Ovary (tissue), 10 donors: ENCODE measurements at places on chromosomes 3 and 15. TPM values are rescaled to one million over a fixed set of nuclear protein-coding genes. Genes with fewer than 3 reads are reported as not detected.

- H3K4me1 ChIP-seq: peaks cover 20% of the 10 kb centered on the region
- H3K27ac ChIP-seq: no peak overlapping the region
- H3K36me3 ChIP-seq: no peaks in the 10 kb centered on the region
- DNase-seq: no peak
These were observed 64.0 kb upstream of the VILL start for GRCh38 chr3:37926611-37927010.

DNA sequence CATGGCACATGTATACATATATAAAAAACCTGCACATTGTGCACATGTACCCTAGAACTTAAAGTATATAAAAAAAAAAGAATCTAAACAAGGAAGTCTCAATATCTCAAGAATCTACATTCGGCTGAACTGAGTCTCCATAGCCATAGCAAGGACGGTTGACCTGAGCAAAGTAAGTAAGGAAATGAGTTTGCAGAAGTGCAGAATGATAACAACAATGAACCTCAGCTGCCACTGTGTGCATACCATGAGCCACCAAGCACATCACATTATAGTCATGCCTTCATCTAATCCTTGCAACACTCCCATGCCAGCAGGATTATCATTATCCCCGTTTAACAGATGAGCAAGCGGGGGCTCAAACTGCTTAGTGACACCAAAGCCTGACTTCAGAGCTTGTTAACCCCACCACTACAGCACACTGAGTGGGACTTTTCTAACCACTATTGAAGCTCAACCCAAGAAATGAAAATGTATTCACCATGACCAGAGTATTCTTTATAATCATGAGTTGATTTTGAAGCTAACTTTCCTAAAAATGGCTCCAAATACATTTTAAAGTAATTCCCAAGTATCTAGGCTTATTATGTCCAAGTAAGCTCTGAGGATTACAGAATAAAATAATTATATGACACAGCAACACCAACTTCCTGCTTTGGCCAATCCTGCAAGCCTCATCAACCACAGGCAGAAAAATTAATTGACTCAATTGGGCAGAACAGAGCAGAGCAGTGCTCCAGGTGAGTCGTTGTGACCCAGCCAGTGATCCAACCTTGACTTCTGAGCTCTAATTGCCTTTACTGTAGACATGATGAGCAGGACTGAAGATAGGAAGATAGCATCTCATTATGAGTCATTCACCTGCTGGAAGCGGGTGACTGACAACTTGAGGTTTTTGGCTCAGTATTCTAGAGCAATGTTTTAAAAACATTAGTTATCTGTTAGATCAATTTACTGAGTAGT is 47.3 kb upstream of the IL12A start:
- H3K4me3 ChIP-seq: no peak overlapping the region
- no peaks in the 10 kb centered on the region for H3K36me3 ChIP-seq
- H3K27me3 ChIP-seq: no peaks in the 10 kb centered on the region
- no peak overlapping the region for H3K27ac ChIP-seq
- no peak for DNase-seq

DNA sequence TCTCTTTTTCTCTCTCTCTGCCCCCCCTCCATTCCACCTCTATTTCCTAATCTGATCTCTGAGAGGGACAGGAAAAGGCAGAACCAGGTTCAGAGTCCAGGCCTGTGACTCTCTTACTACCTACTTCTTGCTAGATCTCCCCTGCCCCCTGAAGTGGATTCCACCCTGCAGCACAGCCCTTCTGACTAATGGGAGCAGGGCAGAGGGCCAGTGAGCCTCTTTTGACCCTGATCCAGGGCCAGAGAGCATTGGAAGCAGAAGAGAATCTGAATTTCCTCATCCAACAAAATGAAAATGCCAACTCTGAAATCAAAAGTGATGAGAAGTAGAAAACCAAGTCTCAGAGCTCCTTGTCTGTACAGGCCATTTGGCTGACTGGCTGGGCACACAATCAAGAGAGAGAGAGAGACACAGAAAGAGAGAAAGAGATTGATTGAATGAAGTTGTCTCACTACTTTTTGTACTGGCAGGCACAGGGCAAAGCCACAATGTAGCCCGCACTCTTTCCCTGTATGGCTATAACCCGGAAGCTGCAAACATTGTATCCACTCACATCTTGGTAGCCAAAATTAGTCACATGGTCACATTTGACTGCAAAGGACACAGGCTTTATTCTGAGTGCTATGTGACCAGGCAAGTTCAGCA is 31.6 kb upstream of the GLCE start:
- no peaks in the 10 kb centered on the region for H3K36me3 ChIP-seq
- DNase-seq: peak; percentile 47
- H3K27me3 ChIP-seq: no peaks in the 10 kb centered on the region
- peaks cover 5% of the 10 kb centered on the region for H3K4me1 ChIP-seq
- H3K4me3 ChIP-seq: no peak overlapping the region

GRCh38 chr3:111653766-111654165 is 58.6 kb upstream of the ZBED2 start:
- H3K27me3 ChIP-seq: no peaks in the 10 kb centered on the region
- H3K27ac ChIP-seq: no peak overlapping the region
- no peaks in the 10 kb centered on the region for H3K4me1 ChIP-seq
- no peak overlapping the region for H3K4me3 ChIP-seq
- no peak for DNase-seq

- DNase-seq: peak; percentile 53
- no peak overlapping the region for H3K27ac ChIP-seq
- H3K4me3 ChIP-seq: no peak overlapping the region
These were observed 457.3 kb upstream of the KCNMB2 start for GRCh38 chr3:178078953-178079352.

- no peak for DNase-seq
- H3K4me1 ChIP-seq: no peaks in the 10 kb centered on the region
- H3K4me3 ChIP-seq: no peak overlapping the region
- H3K27me3 ChIP-seq: no peaks in the 10 kb centered on the region
- no peaks in the 10 kb centered on the region for H3K36me3 ChIP-seq
These were observed 94.5 kb downstream of the GOLIM4 start for GRCh38 chr3:168001244-168001643.

GRCh38 chr15:60656885-60657284 is 177.9 kb upstream of the ICE2 start:
- no peak overlapping the region for H3K4me3 ChIP-seq
- H3K27me3 ChIP-seq: no peaks in the 10 kb centered on the region
- no peak overlapping the region for H3K27ac ChIP-seq
- peaks cover 5% of the 10 kb centered on the region for H3K4me1 ChIP-seq
- DNase-seq: no peak

DNA sequence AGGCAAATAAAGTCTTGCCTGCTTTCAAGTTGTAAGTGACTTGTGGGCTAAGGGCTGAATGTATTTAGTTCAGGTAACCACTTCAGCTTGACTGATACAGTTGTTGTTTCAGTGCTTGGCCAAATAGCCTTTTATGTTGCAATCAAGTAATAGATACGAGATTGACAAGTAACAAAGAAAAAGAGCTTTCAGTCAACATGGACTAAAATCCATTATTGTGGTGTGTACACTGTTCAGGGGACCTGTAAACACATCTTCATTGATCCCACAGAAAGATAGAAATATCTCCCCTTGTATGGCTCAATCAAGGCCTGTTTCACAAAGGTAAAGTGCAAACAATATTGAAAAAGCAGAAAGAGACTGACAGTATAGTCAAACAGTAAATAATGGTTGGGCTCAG is 224.8 kb upstream of the TMCO5A start:
- H3K36me3 ChIP-seq: no peaks in the 10 kb centered on the region
- no peaks in the 10 kb centered on the region for H3K27me3 ChIP-seq
- no peaks in the 10 kb centered on the region for H3K4me1 ChIP-seq
- no peak overlapping the region for H3K4me3 ChIP-seq
- DNase-seq: no peak

- H3K4me1 ChIP-seq: peaks cover 6% of the 10 kb centered on the region
- no peaks in the 10 kb centered on the region for H3K27me3 ChIP-seq
- H3K36me3 ChIP-seq: no peaks in the 10 kb centered on the region
- no peak for DNase-seq
- H3K27ac ChIP-seq: peak overlapping the region; percentile 71
These were observed 70.3 kb downstream of the SLMAP start for GRCh38 chr3:57826245-57826951.

GRCh38 chr15:59997070-59997701 is 6.9 kb upstream of the FOXB1 start:
- H3K36me3 ChIP-seq: no peaks in the 10 kb centered on the region
- no peak for DNase-seq
- H3K27me3 ChIP-seq: peaks cover 2% of the 10 kb centered on the region
- no peak overlapping the region for H3K27ac ChIP-seq

GRCh38 chr3:150384296-150385212 is 23.5 kb upstream of the TSC22D2 start:
- no peaks in the 10 kb centered on the region for H3K27me3 ChIP-seq
- DNase-seq: no peak
- H3K4me3 ChIP-seq: no peak overlapping the region
- no peaks in the 10 kb centered on the region for H3K4me1 ChIP-seq

- DNase-seq: peak; percentile 60
- H3K36me3 ChIP-seq: no peaks in the 10 kb centered on the region
- H3K27ac ChIP-seq: no peak overlapping the region
- no peak overlapping the region for H3K4me3 ChIP-seq
These were observed 91.1 kb upstream of the RNF7 start for GRCh38 chr3:141646760-141647561.

DNA sequence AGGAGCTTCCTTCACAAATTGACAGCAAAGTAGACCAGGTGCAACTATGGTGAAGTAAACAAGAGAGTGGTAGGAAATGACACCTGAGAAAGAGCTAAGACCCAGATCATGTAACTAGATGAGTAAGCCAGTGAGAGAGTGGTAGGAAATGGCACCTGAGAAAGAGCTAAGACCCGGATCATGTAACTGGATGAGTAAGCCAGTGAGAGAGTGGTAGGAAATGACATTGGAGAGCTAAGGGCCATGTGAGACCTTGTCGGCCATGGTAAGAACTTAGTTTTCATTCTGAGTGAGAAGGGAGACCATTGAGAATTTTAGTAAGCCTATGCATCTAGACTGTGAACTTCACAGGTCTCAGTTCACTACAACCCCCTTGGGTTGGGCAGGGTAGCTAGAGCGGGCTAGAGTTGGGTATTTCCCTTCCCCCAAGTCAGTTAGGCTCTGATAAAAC is 5.4 kb upstream of the SENP7 start:
- H3K36me3 ChIP-seq: no peaks in the 10 kb centered on the region
- no peak for DNase-seq
- no peak overlapping the region for H3K27ac ChIP-seq

GRCh38 chr3:28726840-28727239 is 378.2 kb upstream of the AZI2 start:
- no peak overlapping the region for H3K4me3 ChIP-seq
- H3K27me3 ChIP-seq: no peaks in the 10 kb centered on the region
- no peak overlapping the region for H3K27ac ChIP-seq
- H3K4me1 ChIP-seq: no peaks in the 10 kb centered on the region
- no peaks in the 10 kb centered on the region for H3K36me3 ChIP-seq
- DNase-seq: no peak

- H3K4me3 ChIP-seq: no peak overlapping the region
- H3K27me3 ChIP-seq: no peaks in the 10 kb centered on the region
- H3K27ac ChIP-seq: no peak overlapping the region
- no peaks in the 10 kb centered on the region for H3K36me3 ChIP-seq
These were observed 573.2 kb downstream of the DIPK2A start for GRCh38 chr3:144544871-144545270.

DNA sequence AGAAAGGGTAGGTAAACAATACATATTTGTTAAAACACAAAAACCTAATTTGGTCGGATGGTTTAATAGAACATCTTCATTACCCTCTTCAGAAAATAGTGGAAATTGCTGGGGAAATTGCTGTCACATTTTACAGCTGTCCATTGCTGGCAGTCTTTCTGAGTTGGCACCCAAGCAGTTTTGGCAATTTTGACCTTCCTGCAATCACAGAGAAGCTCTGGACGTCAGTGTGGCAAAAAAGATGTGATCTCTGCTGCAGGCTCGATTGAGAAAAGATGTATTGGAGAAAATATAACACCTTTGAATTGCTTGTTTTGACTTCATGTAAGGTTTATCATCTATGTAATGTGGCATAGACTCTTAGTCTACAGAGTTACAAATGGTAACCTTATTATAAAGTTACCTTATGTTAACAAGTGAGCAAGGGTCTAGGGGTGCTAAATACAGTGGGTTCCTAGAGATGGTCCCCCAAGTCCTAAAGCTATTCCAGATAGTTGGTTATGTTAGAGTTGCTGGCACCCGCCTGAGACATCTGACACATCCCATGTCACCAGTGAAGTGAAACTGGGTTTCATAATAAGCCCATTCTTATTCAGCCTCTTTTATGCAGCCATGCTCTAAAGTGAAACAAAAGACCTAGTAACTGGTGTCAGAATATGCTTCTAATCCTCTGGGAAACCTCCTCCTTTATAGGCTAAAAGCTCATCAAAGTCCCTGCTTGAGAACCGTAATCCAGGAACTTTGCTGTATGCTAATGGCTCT is 14.0 kb downstream of the UBE2E1 start:
- H3K36me3 ChIP-seq: no peaks in the 10 kb centered on the region
- DNase-seq: no peak
- no peaks in the 10 kb centered on the region for H3K27me3 ChIP-seq
- H3K27ac ChIP-seq: no peak overlapping the region

GRCh38 chr15:57591822-57592367 is at the start of gene MYZAP:
Gene MYZAP, plus strand, starts transcription at chr15:57591904. Its CDS starts 131 bp downstream, at chr15:57592035.
- H3K36me3 ChIP-seq: no peaks in the 10 kb centered on the region
- peak within 1 kb of the TSS; percentile 69 for H3K4me3 ChIP-seq
- H3K4me1 ChIP-seq: peaks cover 17% of the 10 kb centered on the region
- no peak within 1 kb of the TSS for H3K27ac ChIP-seq
- no peaks in the 10 kb centered on the region for H3K27me3 ChIP-seq

GRCh38 chr15:55372701-55373440 is 35.3 kb downstream of the CCPG1 start:
- no peaks in the 10 kb centered on the region for H3K4me1 ChIP-seq
- no peak overlapping the region for H3K4me3 ChIP-seq
- H3K27me3 ChIP-seq: no peaks in the 10 kb centered on the region

GRCh38 chr15:70348581-70349344 is 251.0 kb upstream of the TLE3 start:
- H3K4me3 ChIP-seq: no peak overlapping the region
- H3K27me3 ChIP-seq: no peaks in the 10 kb centered on the region
- no peak overlapping the region for H3K27ac ChIP-seq
- DNase-seq: no peak

- peak overlapping the region; percentile 68 for H3K27ac ChIP-seq
- no peaks in the 10 kb centered on the region for H3K27me3 ChIP-seq
- peaks cover 9% of the 10 kb centered on the region for H3K4me1 ChIP-seq
- H3K36me3 ChIP-seq: no peaks in the 10 kb centered on the region
- peak; percentile 68 for DNase-seq
These were observed 50.1 kb downstream of the UMPS start for GRCh38 chr3:124780356-124780755.

COL6A5 gene
- not detected for total RNA-seq

ASTE1 gene
- 7.3 TPM for total RNA-seq

ZDHHC23 gene
- 6.7 TPM for total RNA-seq

TMEM87A gene
- 43.9 TPM for total RNA-seq

THRB gene
- 3.2 TPM for total RNA-seq

FBXO40 gene
- 0.32 TPM for total RNA-seq

RBP2 gene
- not detected for total RNA-seq

LRRC31 gene
- total RNA-seq: not detected

ARHGAP11A gene
- 1.5 TPM for total RNA-seq

ACSBG1 gene
- not detected for total RNA-seq

ITPKA gene
- total RNA-seq: 0.59 TPM

KIF15 gene
- total RNA-seq: 0.15 TPM

CISH gene
- 25.3 TPM for total RNA-seq

PLS1 gene
- 1.2 TPM for total RNA-seq

PCOLCE2 gene
- total RNA-seq: 2.4 TPM

CKMT1A gene
- 0.31 TPM for total RNA-seq

TICRR gene
- 0.25 TPM for total RNA-seq

AGBL1 gene
- total RNA-seq: not detected

SPATA12 gene
- 0.10 TPM for total RNA-seq

ACAN gene
- 0.28 TPM for total RNA-seq

NANOGP8 gene
- total RNA-seq: 0.97 TPM

SLC6A20 gene
- total RNA-seq: 3.3 TPM

RTP4 gene
- 2.4 TPM for total RNA-seq
